M059J (cell line): ENCODE measurements at places on chromosomes 3 and 15. TPM values are rescaled to one million over a fixed set of nuclear protein-coding genes. Genes with fewer than 3 reads are reported as not detected.

DNA sequence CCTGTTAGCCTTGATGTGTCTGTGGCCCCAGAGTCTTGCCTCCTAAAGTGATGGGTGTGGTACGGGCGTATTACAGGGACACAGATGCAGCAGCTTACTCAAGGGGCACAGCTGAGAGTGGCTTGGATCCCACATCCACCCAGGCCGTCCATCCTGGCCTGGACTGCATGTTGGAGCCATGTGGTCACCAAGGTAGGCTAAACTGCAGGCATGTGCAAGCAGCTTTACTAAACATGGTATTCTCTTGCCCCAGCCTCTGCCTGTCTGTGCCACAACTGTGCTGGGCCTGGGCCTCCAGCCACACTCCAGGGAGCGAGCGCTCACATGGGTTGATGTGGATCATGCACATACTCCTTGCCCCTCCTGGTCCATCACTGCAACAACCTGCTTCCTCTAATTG is 6.1 kb upstream of the GPR62 start:
- DNase-seq, result no peak

DNA sequence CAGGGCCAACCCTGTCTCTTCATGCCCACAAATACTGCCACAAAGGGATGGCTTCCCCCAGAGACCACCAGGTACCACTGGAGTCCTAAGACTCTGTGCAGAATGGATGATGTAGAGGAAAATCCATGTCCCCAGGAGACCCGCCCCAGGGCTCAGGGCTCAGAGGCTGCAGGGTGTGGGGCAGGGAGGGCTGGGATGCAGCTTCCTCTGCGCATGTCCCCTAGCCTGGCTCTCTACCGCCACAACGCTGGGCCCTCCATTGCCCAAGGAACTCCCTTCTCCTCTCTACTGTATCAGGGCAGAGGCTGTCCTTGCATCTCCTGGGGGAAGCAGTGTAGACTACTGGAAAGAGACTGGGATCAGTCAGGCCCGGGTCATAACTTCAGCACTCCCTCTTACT is 19.5 kb upstream of the TICRR start:
- DNase-seq, result no peak

- DNase-seq, result no peak
Observed at GRCh38 chr15:88249220-88249619, 7.3 kb downstream of the NTRK3 start.

Gene CYP19A1
- 0.12 and 0.86 TPM in 2 replicates for total RNA-seq

DNA sequence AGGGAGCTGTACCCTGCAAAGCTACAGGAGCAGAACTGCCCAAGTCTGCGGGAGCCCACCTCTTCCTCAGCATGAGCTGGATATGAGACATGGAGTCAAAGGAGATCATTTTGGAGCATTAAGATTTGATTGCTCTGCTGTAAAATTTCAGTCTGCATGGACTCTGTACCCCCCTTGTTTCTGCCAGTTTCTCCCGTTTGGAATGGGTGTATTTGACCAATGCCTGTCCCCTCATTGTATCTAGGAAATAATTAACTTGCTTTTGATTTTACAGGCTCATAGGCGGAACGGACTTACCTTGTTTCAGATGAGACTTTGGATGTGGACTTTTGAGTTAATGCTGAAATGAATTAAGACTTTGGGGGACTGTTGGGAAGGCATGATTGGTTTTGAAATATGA is 18.3 kb downstream of the RNF13 start:
- DNase-seq, result no peak

- peak; percentile 47 for DNase-seq
Observed at GRCh38 chr3:24493746-24494617, 668 bp downstream of the THRB start.

DNA sequence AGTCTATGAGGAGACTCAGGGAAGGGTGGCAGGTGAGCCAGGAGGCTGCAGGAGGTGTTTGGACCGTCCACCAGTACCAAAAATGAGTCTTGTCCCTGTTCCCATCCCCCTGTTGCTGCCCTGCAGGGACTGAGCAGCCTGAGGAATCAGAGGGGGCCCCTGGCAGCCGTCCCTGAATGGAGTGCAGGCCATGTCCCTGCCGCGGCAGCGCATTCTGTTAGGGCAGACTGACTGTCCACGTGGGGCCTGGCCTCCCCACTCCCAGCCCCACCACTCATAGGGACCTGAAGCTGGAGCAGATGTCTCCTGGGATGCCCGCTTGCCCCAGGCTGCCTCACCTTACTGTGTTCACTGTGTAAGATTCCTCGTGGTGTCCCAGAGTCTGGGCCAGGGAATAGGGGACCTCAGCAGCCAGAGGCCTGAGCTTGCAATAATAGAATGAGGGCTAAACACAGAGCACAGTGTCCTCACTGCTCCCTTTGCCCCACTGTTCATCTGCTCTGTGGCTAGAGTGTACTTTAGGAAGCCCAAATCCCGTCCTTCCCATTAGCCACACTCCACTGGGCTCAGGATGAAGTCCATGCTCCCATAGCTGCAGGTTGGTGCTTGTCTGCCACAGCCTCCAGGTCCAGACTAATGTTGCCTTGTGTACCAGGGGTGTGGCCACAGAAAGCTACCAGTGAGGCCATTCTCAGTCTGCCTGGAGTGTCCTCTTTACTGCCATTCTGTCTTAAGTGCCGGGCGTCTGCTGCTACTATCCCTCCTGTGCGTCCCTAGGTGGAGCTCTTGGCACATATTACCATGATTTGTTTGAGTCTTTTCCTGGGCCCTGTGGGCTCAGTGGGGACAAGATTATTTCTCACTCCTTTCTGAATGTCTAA is 63.2 kb downstream of the HCN4 start:
- DNase-seq, result peak; percentile 67

GRCh38 chr15:40040770-40041169 is 1.8 kb upstream of the SRP14 start:
- DNase-seq, result no peak

Gene ZNF774
- total RNA-seq, result 1.6 and 1.7 TPM in 2 replicates

GRCh38 chr3:42688487-42689420 is 3.4 kb downstream of the KLHL40 start:
- DNase-seq, result no peak
